ENCODE measurements at places on chromosomes 7 and 10.

- DNase-seq: no peak
Observed at GRCh38 chr10:34739915-34740314, 75.2 kb downstream of the PARD3 start.

GRCh38 chr7:156829669-156830336 lies 63.2 kb downstream of the LMBR1 start:
- no peak for DNase-seq

- DNase-seq: no peak
Observed at GRCh38 chr7:142954680-142955268, 7.4 kb downstream of the KEL start.

- no peak for DNase-seq
Observed at GRCh38 chr10:96619796-96620773, 33.3 kb upstream of the TM9SF3 start.

GRCh38 chr10:33325929-33326328 lies 8.5 kb downstream of the NRP1 start:
- DNase-seq: no peak

DNA sequence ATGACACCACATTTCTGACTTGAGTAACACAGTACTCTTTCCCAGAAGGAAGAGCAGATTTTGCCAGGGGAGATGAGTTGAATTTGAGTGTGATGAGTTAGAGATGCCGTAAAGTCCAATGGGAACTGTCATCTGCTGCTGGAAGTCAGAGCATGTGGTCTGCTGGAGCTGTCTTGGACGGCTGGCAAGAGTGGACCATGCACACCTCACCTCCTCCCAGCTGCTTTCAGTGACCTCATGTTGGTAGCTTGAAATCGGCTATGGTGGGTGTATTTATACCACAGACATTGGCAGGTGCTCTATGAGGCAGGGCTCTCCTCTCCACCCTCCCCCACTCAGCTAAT lies 82.3 kb downstream of the COL13A1 start:
- no peak for DNase-seq

All from NCI-H460 (cell line).